ENCODE measurements at places on chromosomes 16 and 17.

DNA sequence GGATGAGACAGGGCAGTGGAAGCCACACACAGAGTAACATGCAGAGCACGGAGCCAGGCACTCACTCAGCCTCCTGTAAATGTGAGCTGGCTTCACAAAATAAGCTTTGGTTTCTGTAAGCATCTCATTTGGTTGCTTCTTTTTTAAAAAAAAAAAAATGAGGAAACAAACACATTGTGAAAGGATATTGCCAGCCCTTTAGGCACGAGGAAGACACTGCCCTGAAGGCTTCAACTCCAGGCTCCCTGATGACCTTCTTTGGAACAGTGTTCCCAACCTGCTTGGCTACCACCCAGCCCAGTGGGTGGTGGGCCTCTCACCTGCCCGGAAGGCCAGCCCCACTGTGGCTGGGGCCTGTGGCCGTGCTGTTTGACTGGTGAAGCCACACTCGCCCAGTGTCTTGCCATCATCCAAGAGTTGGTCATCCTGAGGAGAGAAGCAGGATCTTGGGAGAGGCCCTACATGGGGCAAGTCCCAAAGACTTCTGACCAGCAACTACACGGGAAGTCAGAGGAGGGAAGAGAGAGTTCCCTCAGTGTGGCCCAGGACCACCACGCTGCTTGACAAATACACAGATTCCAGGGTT lies 1.9 kb downstream of the ELOB start:
- DNase-seq: no peak

DNA sequence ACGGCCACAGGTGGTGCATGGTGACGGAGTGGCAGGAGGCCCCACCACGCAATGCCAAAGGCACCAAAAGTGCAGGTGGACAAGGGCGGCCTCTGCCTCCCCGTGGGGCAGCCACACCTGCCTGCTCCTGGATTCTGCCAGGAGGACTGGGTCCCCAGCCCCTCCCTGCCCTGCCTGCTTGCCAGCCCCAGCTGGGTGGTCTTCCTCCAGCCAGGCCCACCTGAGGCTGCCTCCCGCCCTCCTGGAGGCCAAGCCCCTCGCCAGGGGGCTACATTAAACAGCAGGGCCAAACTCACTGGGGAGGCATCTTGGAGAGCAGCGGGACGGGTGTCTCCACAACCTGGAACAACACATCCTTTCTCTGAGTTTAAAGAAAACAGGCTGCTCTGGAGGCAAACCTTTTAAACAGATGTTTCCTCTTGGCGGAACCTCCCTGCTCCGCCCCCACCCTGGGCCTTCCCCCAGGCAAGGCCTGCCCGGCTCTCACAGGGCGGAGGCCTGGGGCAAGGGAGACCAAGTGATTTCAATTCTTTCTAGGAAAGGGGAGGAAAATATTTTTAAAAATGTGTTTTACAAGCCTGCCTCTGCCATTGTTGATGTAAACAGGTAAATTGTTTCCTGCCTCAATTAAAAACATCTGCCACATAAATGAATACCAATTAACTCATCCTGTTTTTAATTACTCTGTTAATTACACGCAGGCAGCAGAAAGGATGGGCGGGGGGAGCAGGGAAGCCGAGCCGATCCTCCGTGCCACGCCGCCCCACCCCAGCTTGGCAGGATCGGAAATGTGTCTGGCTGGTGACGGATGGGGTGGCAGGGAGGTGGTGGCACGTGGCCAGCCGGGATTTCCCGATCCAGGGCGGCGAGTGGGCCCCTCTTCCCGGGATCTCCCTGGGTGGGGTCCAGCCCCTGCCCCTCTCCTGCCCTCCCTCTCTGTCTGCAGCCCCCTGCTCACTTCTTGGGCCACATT lies 54.4 kb upstream of the PABPN1L start:
- DNase-seq: no peak

GRCh38 chr16:66899310-66899944 lies 19.1 kb downstream of the PDP2 start:
- DNase-seq: no peak

GRCh38 chr16:25135254-25135878 lies 23.8 kb downstream of the LCMT1 start:
- DNase-seq: no peak
